Activated T-cell treated with anti-CD3 and anti-CD28 coated beads, Interleukin-2, amount 50 U/mL, for 4 hours (primary cell): ENCODE measurements at places on chromosomes 5 and 9. TPM values are rescaled to one million over a fixed set of nuclear protein-coding genes. Genes with fewer than 3 reads are reported as not detected.

Gene MLANA
- total RNA-seq: not detected

Gene DMRT1
- total RNA-seq: not detected

Gene TRIM7
- total RNA-seq: 2.1 TPM

Gene FGF18
- 0.37 TPM for total RNA-seq

Gene SVEP1
- total RNA-seq: 0.05 TPM

Gene SLC34A1
- total RNA-seq: not detected
